Activated T-helper 17 cell treated with anti-CD3 and anti-CD28 coated beads, Interleukin-2, amount 50 U/mL, for 72 hours (primary cell): ENCODE measurements at places on chromosomes 3 and 15. TPM values are rescaled to one million over a fixed set of nuclear protein-coding genes. Genes with fewer than 3 reads are reported as not detected.
A peak's percentile ranks its signal among the peaks of the same experiment; 100 is the strongest.

The CYP8B1 gene
- not detected for total RNA-seq

DNA sequence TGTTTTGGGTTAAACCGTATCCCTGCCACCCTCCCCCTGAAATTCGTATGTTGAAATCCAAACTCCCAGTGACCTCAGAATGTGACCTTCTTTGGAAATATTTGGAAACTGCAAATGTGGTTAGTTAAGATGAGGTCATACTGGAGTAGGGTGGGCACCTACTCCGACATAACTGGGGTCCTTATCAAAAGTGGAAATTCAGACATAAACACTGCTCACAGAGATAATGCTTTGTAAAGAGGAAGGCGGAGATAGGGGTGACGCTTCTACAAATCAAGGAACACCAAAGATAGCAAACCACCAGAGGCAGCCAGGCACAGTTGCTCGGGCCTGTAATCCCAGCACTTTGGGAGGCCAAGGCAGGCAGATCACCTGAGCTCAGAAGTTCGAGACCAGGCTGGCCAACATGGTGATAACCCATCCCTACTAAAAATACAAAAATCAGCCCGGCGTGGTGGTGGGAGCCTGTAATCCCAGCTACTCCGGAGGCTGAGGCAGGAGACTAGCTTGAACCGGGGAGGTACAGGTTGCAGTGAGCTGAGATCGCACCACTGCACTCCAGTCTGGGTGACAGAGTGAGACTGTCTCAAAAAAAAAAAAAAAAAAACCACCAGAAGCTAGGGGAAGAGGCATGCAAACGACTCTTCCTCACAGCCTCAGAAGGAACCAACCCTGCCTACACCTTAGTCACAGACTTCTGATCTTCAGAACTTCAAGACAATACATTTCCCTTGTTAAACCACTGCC, 51.1 kb upstream of the CHD2 start:
- ATAC-seq: peak; percentile 95

The MASP1 gene
- total RNA-seq: not detected

The GOLGA6B gene
- not detected for total RNA-seq

The LRRN1 gene
- total RNA-seq: not detected

DNA sequence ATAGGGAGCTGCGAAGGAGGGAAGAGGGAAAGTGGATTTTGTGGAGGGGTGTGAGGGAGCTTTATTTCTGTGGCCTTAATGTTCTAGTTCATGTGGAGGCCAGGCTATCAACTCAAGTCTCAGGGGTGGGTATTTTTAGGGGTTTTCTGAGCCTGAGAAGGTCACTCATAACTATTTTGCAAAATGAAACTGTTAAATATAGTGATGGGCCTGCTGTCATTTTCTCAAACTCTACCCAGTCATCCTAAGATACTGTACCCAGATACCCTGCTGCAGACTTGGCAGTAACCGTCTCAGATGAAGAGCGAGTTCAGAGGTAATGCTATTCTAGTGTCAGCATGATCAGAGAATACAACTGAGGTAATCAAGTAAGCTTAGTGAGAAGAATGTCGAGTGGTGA, 545.0 kb upstream of the TBL1XR1 start:
- no peak for ATAC-seq

DNA sequence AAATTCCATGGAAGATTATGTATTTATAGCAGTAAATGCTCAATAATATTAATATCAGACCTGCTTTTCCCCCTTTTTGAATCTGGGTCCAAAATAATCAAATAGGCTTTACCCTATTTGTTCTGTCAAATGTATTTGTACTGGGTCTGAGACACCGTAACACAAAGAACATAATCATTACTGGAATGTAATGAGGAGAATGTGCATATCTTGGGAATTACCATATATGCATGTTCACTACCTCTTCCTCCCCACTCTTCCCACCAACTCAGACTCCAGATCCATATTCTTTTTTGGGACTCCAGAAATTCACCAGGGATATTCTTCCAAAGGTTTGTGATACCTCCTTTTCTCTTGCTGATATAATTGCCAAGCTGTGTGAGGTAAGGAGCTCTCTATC, 237.1 kb downstream of the KCNMB2 start:
- no peak for ATAC-seq

DNA sequence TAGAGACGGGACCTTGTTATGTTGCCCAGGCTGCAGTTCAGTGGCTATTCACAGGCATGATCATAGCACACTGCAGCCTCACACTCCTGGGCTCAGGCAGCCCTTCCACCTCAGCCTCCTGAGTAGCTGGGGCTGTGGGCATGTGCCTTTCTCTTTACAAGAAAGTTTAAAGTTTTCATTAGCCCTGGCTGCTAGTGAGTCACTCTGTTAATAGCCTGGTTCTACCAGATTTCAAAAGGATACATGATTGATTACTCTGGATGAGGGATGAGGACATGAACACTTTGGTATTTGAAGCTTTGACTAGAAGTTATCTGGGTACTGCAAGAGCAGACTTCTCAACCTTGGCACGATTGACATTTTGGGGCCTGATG, 95.1 kb downstream of the DHX36 start:
- no peak for ATAC-seq

GRCh38 chr15:74545776-74546656, 5.0 kb downstream of the ARID3B start:
- ATAC-seq: peak; percentile 81

The TRPC1 gene
- 3.4 TPM for total RNA-seq

DNA sequence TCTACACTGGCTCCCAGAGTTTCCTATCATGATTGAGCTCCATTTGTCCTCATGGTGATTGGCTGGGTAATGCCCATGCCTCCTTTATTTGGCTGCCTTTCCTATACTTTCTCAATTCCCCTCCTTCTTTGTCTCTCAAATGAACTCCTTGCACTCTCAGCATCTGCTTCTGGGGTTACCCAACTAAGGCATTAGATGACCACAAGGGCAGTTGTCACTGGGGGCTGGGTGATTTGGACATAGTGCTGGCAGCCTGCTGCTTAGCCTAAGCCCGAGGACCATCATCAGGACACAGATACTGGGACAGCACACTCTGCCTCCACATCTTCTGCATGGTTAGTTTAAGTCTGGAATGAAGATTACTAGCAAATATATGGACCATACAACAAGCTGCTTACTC, 49.2 kb upstream of the LRRFIP2 start:
- ATAC-seq: no peak

The LEKR1 gene
- total RNA-seq: 0.93 TPM

The TF gene
- 0.50 TPM for total RNA-seq

DNA sequence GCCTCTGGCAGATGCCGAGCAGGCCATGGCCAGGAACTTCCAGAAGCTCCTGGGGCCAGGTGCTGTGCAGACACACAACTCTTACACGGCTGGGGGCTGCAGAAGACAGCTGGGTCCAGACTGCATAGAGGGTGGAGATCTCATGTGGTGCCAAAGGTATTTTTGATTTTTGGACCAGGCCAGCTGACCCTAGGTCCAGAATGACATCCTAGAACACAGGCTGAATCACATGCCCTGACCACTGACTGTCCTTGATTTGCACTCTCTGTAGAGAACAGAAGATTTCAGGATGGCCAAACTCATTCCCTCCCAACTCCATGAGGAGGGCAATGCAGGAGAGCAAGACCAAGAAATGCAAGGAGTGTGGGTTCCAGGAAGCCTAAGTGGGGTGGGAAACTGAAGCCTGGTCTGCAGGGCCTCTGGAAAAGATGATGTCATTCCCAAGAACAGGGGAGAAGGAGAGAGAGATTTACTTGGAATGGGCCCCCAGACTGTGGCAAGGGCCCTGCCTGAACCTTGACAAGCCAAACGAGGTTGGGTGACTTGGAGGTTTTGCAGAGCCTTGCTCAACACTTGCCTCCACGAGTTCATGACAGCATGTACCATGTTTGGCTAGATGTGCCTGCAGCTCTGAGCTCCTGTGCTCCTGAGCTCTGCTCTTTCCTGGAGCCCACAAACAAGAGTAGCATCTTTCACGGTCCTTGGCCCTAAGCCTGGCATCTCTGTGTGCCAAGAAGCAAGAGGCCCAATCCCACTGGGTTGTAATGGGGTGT, 38.5 kb upstream of the CTSH start:
- ATAC-seq: no peak

GRCh38 chr15:57566834-57567233, 24.9 kb upstream of the MYZAP start:
- no peak for ATAC-seq

DNA sequence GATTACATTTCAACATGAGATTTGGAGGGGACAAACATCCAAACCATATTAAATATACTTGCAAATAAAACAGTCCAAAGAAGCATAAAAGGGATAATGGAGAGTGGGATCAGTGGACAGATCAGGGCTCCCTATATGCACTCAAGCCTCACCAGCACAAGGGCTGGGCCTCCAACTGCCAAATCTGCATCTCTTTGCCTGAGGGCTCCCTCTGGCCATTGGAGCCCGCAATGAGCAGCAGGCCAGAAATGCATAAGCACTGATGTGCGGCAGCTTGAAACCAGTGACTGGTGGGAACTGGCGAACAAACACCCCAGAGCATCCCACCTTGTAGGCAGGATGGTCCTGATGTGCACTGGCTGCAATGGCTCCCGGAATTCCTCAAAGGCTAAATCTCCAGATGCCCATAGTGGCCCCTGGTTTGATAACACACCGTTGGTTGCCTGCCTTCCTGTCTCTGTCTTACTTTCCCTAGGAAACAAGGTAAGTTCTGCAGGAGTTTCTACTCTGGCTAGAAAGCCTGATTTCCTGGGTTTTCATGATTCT, 55.9 kb upstream of the POMGNT2 start:
- no peak for ATAC-seq

DNA sequence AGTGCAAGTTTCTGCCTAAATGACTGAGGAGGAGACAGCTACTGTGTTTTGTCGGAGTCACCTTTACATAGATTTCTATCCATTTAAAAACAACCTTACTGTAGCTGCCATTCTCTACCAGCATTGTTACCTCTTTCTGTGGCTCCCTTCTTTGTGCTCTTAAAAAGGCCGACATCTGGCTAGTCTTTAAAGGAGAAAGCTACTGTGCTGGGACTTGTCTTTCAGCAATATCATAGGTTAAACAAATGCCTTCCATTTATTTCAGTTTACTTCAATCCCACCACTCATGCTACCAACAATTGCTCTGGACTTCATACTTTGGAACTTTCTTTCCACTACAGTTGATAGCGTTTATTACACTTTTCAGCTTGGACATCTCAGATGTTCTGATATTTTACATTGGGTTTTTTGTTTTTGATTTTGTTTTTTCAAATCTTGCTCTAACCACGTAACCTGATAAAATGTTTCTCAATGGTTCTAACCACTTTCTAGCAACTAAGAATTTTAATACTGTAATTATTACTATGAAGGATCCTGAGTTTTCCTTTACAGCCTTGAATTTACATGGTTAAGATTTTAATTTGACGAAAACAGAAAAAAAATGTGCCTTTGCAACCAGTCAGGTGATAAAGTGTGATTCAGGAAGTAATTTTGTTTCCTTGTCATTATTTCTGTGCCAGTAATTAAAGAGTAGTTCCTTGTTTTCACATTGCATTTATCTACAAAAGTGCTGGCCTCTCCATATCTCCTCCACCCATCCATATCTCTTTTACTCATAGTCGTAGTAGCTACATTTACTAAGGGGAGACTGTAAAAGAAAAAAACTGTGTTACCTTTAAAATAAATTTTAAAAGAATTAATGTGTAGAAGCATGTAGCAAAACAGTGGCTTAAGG, 1.3 kb upstream of the CBLB start:
- ATAC-seq: no peak

DNA sequence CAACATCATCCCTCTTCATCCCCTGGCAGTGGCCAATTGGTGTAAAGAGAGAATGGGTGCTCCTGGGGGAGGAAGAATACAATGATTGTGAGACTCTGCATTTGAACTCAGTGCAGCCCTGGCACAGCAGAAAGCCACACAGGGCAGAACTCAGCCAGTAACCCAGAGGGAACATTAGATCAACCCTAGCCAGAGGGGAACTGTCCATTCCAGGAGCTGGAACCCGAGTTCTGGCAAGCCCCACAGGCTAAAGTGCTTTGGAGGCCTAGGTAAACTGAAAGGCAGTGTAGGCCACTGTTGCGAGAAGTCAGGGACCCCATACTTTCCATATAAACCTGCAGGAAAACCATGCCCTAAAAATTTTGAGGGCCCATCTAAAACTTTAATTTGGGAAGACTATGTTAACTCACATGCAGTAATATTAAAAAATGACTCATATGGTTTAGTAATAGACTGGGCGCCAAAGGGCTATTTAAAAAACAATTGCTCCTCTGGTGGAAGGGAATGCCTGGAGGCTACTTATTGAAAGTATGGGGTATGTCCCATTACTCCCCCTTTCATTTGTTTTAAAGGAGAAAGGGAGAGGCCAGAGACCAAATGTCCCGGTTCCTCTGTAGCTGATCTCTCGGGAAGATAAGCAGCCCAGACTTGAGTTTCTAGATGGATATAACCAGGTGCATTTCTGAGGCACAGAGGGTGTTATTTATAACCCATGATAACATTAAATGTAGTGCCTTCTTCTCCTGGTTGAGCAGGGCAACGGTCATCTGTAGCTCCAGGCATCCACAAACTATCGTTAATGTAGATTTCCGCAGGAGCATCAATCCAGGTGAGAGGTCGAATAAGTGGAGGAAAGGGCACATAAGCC, 5.8 kb upstream of the RAD51 start:
- ATAC-seq: no peak

The ADCY5 gene
- total RNA-seq: not detected

DNA sequence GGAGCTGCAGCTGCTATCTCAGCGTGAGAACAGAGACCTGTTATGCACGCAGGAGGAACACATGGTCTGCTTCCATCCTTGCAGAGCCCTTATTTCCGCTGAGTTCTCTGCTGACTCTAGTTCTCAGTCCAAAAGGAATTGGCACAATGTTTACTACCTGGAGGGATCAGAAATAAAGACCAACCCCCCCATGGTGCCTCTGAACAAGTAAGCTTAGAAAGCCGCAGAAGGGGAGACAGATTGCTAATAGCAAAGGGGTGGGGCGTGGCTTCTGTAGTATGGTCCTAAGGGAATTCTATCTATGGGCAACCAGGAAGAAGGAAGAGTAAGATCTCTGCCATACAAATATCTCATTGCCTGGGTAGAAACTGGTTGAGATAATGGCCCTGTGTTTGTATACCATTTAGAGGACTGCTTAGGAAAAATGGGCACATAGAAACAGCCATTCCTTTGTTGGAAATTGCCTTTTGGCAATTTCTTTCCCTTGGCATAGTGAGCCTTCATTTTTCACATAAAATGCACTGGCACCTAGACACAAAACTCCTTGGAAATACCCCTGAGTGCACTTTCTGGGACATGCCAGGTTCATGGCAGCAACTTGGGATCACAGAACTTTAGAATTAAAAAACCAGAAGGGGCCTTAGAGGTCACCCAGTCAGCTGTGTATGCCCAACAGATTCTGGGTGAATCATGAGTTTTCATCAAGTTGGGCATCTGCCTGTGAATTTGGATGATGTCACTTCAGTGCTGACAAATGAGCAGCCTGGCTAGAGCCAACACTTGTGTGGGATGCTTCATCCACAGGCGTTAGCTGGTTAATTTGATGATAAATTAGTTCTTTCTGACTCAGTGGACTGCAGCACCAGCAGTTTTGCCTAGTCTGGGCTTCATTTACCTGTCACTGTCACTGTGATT, 57.4 kb upstream of the STXBP5L start:
- no peak for ATAC-seq

GRCh38 chr15:70519616-70520015, 243.7 kb downstream of the UACA start:
- ATAC-seq: no peak
